ENCODE measurements at places on chromosomes 4 and X.
A peak's percentile ranks its signal among the peaks of the same experiment; 100 is the strongest.

DNA sequence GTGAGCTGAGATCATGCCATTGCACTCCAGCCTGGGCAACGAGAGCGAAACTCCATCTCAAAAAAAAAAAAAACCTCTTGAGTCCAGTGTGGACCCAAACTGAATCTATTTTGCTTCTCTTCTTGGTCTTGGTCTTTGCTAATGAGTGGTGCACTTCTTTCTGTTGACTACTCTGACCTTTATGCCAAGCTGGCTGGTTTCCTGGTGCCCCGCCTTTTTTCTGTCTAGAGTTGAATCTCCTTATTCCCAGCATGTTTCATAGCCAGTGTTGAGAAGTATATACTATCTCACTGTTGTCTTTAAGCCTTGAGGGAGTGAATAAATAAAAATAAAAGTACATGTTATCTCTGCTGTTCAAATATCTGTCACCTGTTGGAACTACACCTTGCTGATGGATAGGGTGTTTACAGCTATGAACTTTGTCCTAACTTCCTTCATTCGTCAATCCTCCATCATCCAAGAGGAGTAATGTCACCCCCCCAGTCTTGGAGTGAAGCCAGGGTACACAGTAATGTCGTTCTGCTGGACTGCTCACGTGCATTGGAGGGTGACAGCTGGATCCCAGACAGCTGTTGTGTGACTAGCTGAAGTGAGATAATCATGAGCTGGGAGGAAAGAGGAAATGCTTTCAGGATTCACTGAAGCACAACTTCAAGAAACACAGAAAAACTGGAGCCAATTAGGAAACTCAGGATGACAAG lies 99.3 kb upstream of the PRKG2 start:
- no peak for DNase-seq

DNA sequence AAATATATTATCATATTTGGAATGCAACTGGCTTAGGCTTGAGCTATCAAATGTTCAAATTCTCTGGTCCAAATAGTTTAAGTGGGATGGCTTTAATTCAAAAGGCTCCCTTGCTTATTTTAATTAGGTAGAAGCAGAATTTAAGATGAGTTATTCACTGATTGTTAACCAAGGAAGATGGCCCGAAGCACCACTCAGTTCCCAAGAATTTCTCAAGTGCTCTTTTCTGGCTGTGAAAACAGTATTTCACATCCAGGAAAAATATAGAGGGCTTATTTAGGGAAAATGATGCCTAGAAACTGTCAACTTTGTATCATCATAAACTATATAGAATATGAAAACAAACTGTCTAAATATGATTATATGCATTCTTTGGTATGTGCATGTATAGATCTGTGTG lies 246.5 kb upstream of the SFRP2 start:
- DNase-seq = no peak

DNA sequence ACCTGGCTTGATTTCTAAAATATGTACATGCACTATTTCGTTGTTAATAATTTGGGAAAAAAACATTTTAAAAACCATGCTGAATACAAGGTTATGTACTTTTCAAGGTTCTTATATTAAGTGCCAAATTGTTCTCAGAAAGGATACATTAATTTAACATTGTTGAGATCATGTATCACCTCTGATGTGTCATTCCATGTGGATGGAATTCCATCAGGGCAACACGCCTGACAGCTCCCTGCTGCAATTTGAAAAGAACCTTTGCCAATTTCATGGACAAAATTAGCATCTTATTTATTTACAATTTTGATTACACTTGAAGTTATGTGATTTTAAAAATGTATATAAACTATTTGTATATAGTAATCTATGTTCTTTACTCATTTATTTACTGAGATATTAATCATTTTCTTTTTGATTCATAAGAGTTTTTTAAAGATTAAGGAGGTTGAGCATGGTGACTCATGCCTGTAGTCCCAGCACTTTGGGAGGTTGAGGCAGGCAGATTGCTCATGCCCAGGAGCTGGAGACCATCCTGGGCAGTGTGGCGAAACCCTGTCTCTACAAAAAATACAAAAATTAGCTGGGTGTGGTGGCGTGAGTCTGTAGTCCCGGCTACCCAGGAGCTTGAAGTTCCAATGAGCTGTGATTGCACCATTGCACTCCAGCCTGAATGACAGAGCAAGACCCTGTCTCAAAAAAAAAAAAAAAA lies 142.8 kb downstream of the ENPP6 start:
- DNase-seq = no peak

DNA sequence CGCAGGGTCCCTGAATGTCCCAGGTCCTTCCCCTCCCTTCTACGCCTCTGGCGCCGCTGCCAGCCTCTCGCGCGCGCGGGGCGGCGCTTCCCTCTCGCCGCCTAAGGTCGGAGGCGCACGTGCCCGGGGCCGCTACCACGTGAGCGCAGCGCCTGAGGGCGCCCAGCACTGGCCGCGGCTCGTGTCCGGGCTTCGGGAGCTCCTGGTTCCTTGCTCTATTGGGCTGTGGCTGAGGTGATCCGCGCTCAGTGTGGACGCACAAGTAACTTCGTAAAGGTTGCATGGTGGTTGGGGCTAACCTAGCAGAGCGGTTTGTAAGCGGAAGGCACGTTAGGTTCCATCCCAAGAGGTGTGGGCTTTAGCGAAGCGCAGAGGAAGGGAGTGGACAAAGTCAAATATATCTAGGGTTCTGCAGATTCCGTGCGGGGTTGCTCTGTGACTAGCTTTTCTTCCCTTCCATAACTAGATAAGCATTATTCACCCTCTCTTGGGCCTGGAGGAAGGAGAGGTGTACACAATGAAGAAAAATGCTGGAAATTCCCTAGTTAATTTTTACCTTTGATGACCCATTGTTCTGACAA lies 1.8 kb downstream of the TLL1 start:
- no peak for DNase-seq

DNA sequence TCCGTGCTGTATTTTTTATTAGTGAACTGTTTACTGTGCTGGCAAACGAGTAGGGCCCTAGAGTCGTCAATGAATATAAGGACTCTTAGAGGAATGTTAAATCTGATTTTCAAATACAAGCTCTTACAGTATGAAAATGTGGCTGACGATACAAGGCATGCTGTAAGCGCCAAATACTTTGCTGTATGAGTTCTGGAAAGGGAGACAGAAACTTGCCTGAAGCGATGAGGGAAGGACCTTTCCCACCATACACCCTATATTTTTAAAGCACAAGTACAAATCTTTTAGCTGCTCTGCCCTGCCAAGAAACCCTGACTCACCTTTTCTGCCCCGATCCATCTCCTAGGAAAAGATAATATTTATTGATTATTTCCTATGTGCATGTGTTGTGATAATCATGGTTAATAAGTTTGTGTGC lies 15.7 kb upstream of the RUFY3 start:
- no peak for DNase-seq

GRCh38 chrX:71872542-71873458 lies 37.8 kb upstream of the NHSL2 start:
- DNase-seq = no peak

DNA sequence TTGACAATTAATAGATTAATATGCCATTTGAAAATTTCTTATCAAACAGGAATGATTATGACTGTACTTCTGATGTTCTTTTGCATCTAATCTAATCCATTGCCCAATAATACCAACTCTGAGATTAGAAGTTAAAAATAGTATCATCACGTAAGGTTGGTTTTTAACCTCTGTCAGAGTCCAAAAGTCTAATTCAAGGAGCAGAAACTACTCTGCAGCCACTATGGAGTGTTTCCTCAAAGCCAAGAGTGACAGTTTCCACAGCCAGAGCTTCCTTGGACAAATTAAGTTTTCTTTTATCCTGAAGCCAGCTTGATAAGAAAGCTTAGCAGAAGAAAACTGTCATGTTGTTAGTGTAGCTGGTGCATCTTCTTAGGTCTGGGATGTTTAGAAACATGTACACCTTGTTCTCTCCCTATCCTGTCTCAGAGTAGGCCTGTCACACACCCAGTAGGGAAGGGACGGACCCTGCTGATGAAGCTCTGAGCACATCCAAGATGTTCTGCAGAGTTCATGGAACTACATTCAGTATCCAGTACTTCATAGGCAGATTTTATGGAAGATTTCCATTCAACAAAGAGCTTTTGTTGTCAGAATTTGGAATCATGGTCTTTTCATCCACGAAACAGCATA lies 20.4 kb upstream of the PI4K2B start:
- DNase-seq = no peak

- DNase-seq = no peak
Observed at GRCh38 chr4:43732829-43733426, 715.7 kb downstream of the KCTD8 start.

- no peak for DNase-seq
Observed at GRCh38 chr4:155597933-155598451, 68.7 kb upstream of the GUCY1A1 start.

GRCh38 chrX:118271775-118272174 lies 74.1 kb upstream of the WDR44 start:
- DNase-seq = no peak

GRCh38 chrX:26651755-26652154 lies 435.8 kb downstream of the MAGEB5 start:
- no peak for DNase-seq

GRCh38 chr4:90120037-90120436 lies 7.2 kb upstream of the CCSER1 start:
- DNase-seq = no peak

- peak; percentile 0 for DNase-seq
Observed at GRCh38 chrX:79325263-79325958, 41.7 kb downstream of the ITM2A start.

DNA sequence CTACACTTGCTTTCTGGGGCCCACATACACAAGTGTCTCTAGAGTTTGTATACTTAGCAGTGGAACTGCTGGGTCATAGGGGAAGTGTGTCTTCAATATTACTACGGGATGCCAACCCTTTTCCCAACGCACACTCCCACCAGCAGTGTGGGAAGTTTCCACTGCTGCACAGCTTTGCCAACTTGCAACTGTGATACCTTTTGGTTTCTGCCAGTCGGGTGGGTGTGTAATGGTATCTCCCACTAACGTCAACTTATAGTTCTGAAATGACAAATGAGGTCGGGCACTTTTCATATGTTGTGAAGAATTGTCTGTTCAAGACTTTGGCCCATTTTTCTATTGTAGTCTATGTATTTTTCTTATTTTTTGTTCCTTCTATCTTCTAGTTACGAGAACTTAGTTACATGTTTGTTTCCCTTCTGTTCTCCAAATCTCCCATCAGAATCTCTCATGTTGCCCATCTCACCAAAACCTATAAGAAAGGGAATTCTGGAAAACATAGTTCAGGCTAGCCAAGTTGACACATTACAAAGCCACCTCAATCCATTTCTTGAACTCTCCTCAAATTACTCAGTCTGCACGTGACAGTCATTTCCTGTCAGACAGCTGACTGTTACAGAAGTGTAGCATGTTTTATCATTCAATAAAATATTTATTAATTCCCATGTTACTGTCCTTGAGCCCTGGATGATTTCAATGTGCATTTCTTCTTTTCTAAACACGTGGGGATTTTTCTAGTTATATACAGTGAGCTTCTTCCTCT lies 30.7 kb downstream of the PNMA6E start:
- DNase-seq = no peak

- DNase-seq = no peak
Observed at GRCh38 chrX:128436397-128437103, 384.3 kb upstream of the ACTRT1 start.

DNA sequence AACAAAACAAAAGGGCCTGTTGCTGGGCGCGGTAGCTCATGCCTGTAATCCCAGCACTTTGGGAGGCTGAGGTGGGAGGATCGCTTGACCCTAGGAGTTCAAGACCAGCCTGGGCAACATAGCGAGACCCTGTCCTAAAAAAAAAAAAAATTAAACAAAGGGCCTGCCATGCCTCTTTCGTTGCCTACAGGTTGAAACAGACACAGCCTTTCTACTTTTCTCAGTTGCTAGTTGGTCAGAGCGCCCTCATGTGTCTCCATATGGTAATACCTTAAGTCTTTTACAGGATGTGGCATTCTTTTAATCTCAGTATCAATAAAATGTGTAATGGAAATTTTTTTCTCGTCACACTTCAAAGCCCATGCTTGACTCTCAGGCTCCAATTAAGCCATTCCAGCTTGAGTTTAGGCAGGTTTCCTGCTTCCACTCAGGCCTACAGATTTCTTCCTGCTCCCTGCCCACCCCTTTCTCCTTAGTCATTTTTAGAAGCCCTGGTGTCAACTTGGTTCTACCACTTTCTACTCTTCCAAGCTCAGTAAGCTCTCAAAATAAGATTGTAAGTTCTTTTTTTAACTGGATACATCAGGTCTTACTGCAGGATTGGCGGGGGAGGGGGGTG lies 4.6 kb upstream of the SOWAHD start:
- DNase-seq = peak; percentile 8

DNA sequence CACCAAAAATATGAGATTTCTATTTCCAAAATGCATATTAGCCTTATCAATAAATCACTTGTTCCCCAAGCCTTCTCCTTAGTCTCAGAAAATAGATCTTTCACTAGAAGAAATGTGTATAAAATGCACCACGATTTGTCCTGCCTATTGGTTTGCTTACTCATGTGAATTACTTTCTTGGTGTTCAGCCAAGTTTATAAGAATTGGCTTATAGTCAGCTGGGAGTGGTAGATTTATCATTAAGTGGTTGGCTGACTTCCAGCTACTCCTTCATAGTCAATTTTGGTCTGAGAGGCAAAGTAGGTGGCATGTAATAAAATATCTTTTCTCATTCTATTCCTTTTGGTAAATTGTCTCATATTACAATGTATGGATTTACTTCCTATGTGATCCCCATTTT lies 1.3 kb downstream of the SULT1E1 start:
- DNase-seq = no peak

- no peak for DNase-seq
Observed at GRCh38 chr4:156169011-156169410, 215.3 kb upstream of the CTSO start.

Measured in activated CD4-positive, CD25-positive, alpha-beta regulatory T cell (primary cell).